ENCODE measurements at places on chromosomes 6 and 20. TPM values are rescaled to one million over a fixed set of nuclear protein-coding genes. Genes with fewer than 3 reads are reported as not detected.

GRCh38 chr20:1867495-1868260, 27.5 kb upstream of the SIRPA start:
- peaks cover 34% of the 10 kb centered on the region for H3K27me3 ChIP-seq
- ATAC-seq = no peak
- no peak overlapping the region for H3K4me3 ChIP-seq
- peaks cover 5% of the 10 kb centered on the region for H3K4me1 ChIP-seq
- H3K36me3 ChIP-seq = no peaks in the 10 kb centered on the region
- H3K27ac ChIP-seq = no peak overlapping the region

DNA sequence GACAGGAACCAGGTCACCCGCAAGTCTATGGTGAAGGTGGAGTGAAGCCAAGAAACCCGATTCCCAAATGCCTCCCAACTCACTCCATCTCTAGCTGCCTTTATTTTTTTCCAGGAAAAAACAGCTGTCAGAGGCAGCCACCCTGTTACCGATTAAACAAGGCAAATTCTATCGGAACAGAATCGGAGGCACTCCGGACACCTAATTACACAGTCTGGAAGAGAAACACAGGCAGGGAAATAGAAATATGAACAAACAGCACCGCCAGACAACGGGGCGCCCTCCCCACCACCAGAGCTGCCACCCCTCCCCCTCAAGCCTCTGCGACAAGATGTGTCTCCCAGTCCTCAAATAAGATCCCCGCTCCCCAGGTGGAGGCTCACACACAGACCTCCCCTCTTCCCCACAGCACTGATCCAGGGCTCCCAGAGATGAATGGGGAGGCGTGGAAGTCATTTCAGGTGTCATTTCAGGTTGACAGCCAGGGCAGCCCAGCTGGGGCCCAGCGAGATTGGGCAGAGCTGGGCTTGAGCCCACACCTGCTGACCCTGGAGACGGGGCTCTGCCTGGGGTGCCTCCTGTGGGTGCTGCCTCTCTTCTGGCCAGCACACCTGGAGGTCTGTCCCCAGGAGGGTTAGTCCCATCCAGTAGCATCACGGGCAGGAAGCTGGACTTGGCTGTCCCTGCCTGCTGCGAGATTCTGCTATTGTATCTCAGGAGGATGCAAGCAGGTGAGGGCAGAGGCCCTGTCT, 19.8 kb upstream of the VSTM2L start:
- no peaks in the 10 kb centered on the region for H3K36me3 ChIP-seq
- H3K27ac ChIP-seq = no peak overlapping the region
- H3K4me3 ChIP-seq = no peak overlapping the region
- no peaks in the 10 kb centered on the region for H3K4me1 ChIP-seq
- ATAC-seq = no peak
- H3K27me3 ChIP-seq = no peaks in the 10 kb centered on the region

DNA sequence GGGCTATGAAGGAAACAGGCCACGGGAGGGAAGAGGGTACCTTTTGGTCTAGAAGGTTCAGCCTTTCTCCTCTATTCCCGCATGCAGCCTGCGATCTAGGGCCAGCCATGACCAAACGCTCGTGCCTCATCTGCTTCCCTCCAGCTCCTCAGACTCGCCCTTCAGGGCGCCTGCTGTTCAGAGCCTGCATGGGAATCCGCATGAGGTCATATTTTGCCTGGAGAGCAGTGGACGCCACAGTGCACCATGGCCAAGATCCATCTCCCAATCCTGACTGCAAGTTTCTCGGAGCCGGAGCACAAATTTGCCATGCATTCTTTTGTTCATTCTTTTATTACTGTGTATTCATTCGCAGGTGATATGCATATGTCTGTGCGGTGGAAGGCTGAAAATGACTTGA, 608.1 kb downstream of the QKI start:
- H3K27ac ChIP-seq = no peak overlapping the region
- no peak for ATAC-seq
- no peaks in the 10 kb centered on the region for H3K27me3 ChIP-seq
- H3K36me3 ChIP-seq = no peaks in the 10 kb centered on the region

DNA sequence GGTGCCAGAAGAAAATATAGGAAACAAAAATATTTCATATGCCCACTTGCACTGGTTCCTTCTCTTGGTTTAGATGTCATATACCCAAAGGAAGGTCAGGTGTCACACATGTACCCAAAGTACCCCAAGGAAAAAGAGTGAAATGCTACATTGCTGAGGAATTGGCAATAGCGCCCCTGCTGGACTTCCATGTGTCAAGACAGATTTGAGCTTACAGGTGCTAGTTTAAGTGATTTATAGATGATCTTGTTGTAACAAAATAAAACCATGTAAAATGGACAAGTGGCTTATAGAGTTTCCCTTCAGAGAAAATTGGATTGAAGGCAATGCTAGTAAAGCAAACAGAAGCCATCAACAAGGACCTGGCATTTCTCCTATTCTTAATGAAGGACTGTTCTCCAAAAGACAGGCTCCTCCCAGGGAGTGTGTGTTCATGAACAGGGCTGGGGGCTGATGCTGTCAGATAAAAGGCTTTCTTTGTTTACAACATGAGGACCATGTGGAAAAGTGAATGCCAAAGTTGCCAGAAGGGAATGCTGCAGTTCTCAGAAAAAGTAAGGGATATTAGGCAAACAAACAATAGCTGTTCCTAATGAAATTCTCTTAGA, 64.3 kb upstream of the PAK5 start:
- H3K27ac ChIP-seq = no peak overlapping the region
- no peak overlapping the region for H3K4me3 ChIP-seq
- H3K27me3 ChIP-seq = no peaks in the 10 kb centered on the region

DNA sequence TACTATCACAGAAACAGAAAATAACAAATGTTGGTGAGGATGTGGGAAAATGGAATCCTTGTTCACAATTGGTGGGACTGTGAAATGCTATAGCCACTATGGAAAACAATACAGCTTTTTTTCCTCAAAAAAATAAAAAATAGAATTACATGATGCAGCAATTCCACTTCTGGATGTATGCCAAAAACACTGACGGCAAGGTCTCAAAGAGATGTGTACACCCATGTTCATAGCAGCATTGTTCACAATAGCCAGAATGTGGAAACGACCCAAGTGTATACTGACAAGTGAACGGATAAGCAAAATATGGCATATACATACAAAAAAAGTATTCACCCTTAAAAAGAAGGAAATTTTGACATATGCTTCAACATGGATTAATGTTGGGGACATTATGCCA, 213.4 kb downstream of the KHDC1L start:
- H3K4me1 ChIP-seq = no peaks in the 10 kb centered on the region
- no peak for ATAC-seq
- H3K27ac ChIP-seq = no peak overlapping the region
- H3K27me3 ChIP-seq = no peaks in the 10 kb centered on the region
- H3K36me3 ChIP-seq = no peaks in the 10 kb centered on the region
- no peak overlapping the region for H3K4me3 ChIP-seq

- no peak overlapping the region for H3K4me3 ChIP-seq
- H3K27me3 ChIP-seq = no peaks in the 10 kb centered on the region
- no peak overlapping the region for H3K27ac ChIP-seq
- H3K36me3 ChIP-seq = no peaks in the 10 kb centered on the region
- no peak for ATAC-seq
Measured at GRCh38 chr6:143090314-143091044, 29.8 kb downstream of the AIG1 start.

DNA sequence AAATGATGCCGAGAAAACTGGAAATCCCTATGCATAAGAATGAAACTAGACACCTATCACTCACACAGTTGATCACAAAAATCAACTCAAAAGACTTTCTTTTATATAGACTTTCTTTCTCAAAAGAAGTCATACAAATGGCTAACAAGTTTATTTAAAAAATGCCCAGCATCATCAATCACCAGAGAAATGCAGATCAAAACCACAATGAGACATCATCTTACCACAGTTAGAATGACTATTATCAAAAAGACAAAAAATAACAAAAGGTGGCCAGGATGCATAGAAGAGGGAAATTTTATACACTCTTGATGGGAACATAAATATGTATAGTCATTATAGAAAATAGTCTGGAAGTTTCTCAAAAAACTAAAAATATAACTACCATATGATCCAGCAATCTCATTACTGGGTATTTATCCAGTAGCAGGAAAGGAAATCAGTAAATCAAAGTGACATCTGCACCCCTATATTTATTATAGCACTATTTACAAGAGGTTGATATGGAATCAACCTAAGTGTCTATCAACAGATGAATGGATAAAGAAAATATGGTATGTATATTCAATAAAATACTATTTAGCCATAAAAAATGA, 3.4 kb upstream of the RNF217 start:
- no peaks in the 10 kb centered on the region for H3K36me3 ChIP-seq
- no peak overlapping the region for H3K4me3 ChIP-seq
- no peak for ATAC-seq
- H3K4me1 ChIP-seq = no peaks in the 10 kb centered on the region
- H3K27me3 ChIP-seq = no peaks in the 10 kb centered on the region
- no peak overlapping the region for H3K27ac ChIP-seq

Gene SOX12
- total RNA-seq = 7.3 TPM

- no peaks in the 10 kb centered on the region for H3K36me3 ChIP-seq
- H3K27me3 ChIP-seq = no peaks in the 10 kb centered on the region
- no peak overlapping the region for H3K4me3 ChIP-seq
- peaks cover 18% of the 10 kb centered on the region for H3K4me1 ChIP-seq
- H3K27ac ChIP-seq = peak overlapping the region; percentile 85
- no peak for ATAC-seq
Measured at GRCh38 chr20:37314099-37314498, 24.6 kb downstream of the MANBAL start.

Gene SCP2D1
- not detected for total RNA-seq

Gene TFB1M
- 13.4 TPM for total RNA-seq

GRCh38 chr6:91864911-91865310, 1278.0 kb upstream of the MAP3K7 start:
- no peak for ATAC-seq
- H3K36me3 ChIP-seq = no peaks in the 10 kb centered on the region
- H3K27me3 ChIP-seq = no peaks in the 10 kb centered on the region
- no peaks in the 10 kb centered on the region for H3K4me1 ChIP-seq
- H3K27ac ChIP-seq = no peak overlapping the region

DNA sequence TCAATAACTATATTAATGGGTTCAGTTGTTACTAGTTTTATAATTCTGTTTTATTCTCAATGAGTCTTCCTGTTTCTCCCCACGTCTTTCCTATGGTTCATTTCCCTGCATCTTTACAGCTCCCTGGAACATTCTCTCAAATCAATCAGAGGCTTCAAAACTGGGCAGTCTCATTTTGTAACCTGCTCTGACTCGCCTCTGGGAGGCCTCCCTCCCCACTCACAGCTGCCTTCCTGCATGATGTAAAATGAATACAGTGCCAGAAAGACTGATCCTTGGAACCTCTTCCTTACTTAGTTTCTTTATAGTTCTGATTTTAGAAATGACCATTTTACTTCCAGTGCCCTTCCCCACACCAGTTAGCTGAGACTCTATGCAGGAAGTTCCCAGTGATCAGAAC, 103.9 kb downstream of the ESR1 start:
- no peak overlapping the region for H3K27ac ChIP-seq
- H3K36me3 ChIP-seq = no peaks in the 10 kb centered on the region
- ATAC-seq = no peak
- no peaks in the 10 kb centered on the region for H3K4me1 ChIP-seq

Gene OR2H1
- total RNA-seq = not detected

Gene PACSIN1
- 1.2 TPM for total RNA-seq

GRCh38 chr6:101393251-101393828, at the start of gene GRIK2:
Gene GRIK2, plus strand, starts transcription at chr6:101393708.
- H3K4me3 ChIP-seq = peak within 1 kb of the TSS; percentile 1
- peak within 1 kb of the TSS; percentile 9 for H3K27ac ChIP-seq
- H3K4me1 ChIP-seq = peaks cover 21% of the 10 kb centered on the region
- ATAC-seq = no peak
- peaks cover 92% of the 10 kb centered on the region for H3K27me3 ChIP-seq

Gene CPXM1
- total RNA-seq = 1.9 TPM

DNA sequence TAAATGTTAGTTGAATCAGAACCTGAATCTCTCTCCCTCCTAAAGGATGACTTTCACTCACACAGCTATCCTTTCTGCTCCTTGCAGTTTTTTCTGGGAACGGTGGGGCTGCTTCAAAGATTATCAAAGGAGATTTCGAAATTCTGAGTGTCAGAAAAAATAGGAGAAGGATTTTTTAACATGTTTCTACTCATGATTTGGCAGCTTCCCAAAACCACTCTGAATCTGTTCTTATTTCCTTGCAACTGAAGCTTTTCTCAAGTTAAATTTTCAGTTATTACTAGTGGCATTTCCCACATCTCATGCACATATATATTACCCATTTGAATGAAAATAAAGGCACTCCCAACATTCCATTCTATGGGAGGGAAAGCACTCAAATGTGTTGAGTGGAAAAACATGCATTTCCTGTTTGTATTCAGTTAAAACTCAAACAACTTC, 123.6 kb downstream of the LCA5 start:
- no peak overlapping the region for H3K4me3 ChIP-seq
- no peak for ATAC-seq
- H3K4me1 ChIP-seq = no peaks in the 10 kb centered on the region
- H3K27ac ChIP-seq = no peak overlapping the region
- H3K36me3 ChIP-seq = no peaks in the 10 kb centered on the region
- no peaks in the 10 kb centered on the region for H3K27me3 ChIP-seq

Gene OR2H2
- not detected for total RNA-seq

Gene JPH2
- 216 TPM for total RNA-seq

Gene RNASET2
- total RNA-seq = 18.4 TPM

DNA sequence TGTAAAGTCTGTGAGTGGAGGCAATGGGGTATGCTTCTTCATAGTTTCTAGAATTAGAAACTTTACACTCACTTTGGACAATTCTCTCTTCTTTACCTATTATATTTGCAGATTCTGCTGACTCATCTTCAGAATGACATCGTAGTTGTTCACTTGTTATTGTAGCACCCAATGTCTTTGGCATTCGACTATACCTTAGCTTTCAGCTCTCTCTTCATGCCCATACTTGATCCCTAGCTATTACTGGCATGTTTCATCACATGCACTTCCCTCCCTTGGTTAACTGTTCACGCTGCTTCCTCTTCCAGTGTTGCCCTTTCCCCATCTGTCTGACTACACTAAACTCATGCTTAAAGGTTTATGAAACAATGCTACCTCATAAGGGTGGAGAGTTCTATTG, 298.1 kb upstream of the TCF21 start:
- no peak for ATAC-seq
- no peaks in the 10 kb centered on the region for H3K36me3 ChIP-seq
- no peaks in the 10 kb centered on the region for H3K27me3 ChIP-seq
- H3K4me3 ChIP-seq = no peak overlapping the region
- no peak overlapping the region for H3K27ac ChIP-seq
- peaks cover 4% of the 10 kb centered on the region for H3K4me1 ChIP-seq

DNA sequence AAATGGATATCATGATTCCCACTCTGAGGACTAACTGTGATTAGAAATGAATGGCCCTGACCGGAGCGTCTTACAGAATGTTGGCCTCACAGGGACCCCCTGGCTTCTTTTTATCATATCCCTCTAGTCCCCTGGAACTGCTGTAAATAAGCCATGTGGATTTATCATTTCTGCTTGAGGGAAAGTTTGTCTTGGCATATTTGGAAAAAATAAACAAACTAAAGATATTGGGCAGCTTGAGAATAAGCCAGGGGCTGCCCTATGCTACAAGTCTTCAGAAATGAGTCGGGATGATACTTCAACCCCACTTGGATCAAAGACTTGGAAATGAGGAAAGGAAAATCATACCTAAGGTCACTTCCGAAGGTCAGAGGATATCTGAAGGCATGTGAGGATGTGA, 179.1 kb downstream of the THBS2 start:
- no peak for ATAC-seq
- no peak overlapping the region for H3K4me3 ChIP-seq
- H3K4me1 ChIP-seq = peaks cover 9% of the 10 kb centered on the region

Gene NMBR
- total RNA-seq = not detected

- peak overlapping the region; percentile 54 for H3K4me3 ChIP-seq
- H3K27me3 ChIP-seq = no peaks in the 10 kb centered on the region
- peaks cover 7% of the 10 kb centered on the region for H3K4me1 ChIP-seq
- ATAC-seq = no peak
- no peaks in the 10 kb centered on the region for H3K36me3 ChIP-seq
Measured at GRCh38 chr6:10558565-10558964, 37.4 kb downstream of the GCNT2 start.

All from gastroesophageal sphincter (tissue), 4 donors.